Stimulated activated CD4-positive, alpha-beta T cell treated with anti-CD3 and anti-CD28 coated beads, TNF-alpha, amount 100 ng/mL, for 1 hour (primary cell): ENCODE measurements at places on chromosomes 16 and 17.

DNA sequence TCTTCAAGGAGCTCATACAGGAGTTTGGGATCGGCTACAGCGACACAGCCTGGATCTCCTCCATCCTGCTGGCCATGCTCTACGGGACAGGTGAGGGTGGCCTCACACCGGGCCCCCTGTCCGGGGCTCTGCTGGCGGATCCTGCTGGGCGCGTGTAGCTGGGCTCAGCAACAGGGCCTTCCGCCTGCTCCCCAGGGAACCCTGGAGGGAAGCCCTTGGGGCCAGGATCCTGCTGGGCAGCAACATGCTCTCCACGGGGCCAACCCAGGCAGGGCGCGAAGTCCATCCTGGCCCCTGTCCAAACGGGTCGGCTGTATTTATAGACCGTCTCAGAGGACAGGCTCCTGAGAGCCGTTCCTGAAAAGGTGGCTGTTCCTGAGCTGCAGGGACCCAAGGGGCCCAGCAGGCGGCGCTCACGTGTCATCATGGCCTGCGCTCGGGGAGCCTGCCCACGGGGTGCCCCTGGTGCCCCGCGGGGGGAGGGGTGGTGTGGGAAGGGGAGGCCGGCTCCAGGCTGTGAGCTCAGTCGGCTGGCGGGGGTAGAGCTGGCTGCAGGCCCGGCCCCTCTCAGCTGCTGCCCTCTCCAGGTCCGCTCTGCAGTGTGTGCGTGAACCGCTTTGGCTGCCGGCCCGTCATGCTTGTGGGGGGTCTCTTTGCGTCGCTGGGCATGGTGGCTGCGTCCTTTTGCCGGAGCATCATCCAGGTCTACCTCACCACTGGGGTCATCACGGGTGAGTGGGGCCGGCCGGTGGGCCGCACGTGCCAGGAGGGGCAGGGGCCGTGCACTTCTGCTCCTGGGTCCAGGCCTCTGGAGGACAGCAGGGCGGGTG lies 7.5 kb downstream of the SLC16A3 start:
- no peak for DNase-seq

GRCh38 chr16:69443927-69444631 lies 19.7 kb downstream of the CYB5B start:
- no peak for DNase-seq

DNA sequence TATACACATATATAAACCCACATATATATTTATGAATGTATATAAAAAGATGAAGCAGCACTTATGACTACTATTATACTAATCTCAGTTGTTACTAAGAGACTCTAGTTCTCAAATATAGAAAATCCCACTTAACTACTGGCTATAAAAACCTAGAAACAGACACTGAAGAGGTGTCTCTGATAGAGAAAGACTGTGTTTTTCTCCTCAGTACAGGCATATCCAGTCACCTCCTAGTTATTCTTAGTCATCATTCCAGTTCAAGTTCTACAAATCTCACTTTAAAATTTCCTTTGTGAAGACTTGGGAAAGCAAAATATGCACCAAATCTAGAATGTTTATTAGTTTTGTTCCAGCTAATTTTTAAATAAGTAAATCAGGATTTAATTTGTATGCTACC lies 93.9 kb downstream of the STH start:
- DNase-seq: no peak

DNA sequence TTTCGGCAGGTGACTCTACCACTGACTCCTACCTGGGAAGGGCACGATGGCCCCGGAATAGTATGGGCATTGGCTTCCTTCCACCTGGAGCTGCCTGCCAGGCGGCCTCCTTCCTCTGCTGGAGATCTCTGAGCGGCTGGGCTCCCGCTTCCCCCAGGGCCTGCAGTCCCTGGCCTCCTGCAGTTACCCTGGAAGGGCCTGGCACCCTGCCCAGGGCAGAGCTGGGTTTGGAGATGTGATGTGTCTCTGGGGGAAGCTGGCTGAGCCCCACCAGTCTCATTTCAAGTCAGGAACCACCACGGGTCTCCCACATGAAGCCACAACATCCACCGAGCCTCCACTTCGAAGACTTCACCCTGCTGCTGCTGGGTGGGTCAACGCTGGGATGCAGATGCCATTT lies 97.9 kb downstream of the IRF8 start:
- no peak for DNase-seq

DNA sequence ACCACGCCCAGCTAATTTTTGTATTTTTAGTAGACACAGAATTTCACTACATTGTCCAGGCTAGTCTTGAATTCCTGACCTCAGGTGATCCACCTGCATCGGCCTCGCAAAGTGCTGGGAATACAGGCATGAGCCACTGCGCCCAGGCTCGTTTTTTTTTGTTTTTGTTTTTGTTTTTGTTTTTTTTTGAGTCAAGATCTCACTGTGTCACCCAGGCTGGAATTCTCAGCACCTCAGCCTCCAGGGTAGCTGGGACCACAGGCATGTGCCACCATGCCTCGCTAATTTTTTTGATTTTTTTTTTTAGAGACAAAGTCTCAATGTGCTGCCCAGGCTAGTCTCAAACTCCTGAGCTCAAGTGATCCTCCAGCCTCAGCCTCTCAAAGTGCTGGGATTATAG lies 17.5 kb upstream of the CMTM4 start:
- no peak for DNase-seq

GRCh38 chr17:79220713-79221291 lies 146.2 kb downstream of the ENGASE start:
- DNase-seq: no peak

DNA sequence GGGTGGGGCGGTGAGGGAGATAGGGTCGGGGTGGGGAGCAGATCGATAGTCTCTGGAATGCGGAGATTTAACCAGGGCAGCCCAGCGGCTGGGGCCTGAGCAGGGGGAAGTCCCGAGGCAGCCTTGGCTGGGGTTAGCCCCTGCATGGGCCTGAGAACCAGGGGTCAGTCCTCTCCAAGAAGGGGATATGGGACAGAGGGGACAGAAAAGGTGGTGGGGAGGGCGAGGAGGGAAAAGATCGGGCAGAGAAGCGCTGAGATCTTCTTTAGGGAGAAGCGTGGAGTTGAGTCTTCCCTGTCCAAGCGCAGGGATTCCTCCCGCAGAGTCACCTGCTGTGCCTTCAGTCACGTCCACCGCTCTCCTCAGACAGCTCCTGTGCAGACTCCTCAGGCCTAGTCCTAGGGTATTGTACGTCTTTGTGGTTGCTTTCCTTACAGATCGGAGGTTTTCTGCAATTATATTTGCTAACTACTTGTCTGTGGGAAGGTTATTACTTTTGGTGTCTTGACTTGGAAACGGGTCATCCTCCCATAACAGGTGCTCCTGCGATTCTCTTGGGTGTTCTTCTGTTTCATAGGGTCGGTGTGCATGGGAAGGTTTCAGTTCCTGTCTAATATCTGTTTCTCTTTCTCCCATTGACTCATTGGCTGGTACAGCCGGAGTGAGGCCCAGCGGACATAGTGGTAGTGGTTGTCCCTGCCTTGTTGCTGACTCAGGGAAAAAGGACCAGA lies 952 bp downstream of the CD300A start:
- no peak for DNase-seq
